ENCODE measurements at places on chromosomes 2 and 18.

DNA sequence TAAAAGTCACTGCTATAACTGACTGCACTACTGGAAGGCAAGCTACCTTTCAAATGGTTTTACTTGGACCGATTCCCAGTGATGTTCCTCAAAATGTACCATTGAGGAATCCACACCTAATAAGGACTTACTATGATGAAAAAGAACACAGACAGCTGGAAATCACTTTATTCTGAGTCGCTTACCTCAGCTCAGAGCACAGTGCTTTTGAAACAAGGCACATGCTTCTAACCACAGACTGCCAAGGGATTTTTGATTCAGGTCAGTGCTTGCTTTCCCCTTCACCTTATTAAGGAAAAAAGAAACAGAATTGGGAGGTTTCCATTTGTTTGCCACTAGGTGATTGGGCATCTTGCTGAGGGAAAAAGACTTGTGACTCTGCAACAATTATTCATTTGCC lies 707.5 kb upstream of the FSHR start:
- no peak for DNase-seq

- no peak for DNase-seq
Observed at GRCh38 chr2:61178603-61179545, 16.9 kb downstream of the C2orf74 start.

DNA sequence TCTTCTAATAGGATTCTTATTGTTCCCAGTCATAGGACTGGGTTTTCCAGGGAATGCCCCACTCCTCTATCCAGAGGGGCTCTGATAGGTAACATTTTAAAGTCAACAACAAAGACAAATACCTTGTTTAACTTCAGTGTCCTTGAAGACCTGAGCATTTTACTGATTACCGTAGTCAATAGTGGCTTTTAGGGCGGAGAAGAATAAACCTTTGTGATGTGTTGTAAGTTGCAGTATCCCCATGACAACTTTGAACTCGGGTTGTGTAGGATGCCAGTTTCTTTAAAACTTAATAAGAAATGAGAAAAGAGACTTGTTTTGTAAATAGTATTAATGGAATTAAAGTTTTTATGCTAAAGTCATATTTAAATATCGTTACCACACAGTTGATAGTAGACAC lies 6.0 kb downstream of the GATA6 start:
- DNase-seq, result no peak

- no peak for DNase-seq
Observed at GRCh38 chr18:26356045-26356785, 130.0 kb downstream of the TAF4B start.

- no peak for DNase-seq
Observed at GRCh38 chr18:356778-357177, 88.9 kb upstream of the THOC1 start.

GRCh38 chr2:200305797-200306195 lies 697 bp upstream of the SPATS2L start:
- DNase-seq, result no peak

DNA sequence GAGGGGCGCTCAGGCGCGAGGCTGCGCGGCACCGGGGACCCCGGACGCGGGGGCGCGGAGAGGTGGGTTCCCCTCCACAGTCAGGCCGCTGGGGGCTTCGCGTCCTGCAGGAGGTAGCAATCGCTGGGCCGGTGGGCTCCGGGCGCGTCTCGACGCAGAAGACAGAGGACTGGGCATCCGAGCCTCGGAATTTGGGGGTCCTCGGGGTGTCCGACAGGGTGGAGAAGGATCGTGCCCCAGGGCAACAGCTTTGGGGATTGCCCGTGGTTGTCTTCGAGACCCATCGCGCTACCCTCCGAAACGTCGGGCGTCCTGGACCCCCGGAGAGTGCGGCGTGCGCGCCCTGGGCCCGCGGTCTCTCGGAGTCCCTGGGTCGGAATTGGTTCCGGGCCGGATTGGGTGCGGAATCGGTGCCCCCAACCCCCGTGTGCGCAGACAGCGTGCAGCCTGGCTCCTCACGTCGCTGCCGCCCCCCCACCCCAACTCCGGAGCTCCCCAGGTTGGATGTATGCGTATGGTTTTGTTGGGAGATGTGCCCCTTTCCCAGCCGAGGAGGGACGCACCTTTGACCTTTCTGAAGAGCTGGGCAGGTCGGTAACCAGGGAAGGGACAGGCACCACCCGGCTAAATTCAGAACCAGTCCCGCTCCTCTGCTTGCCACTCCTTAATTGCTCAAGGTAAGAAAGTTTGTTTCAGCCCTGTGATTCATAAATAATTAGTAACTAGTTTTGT lies 750 bp downstream of the NPAS2 start:
- no peak for DNase-seq

- DNase-seq, result no peak
Observed at GRCh38 chr2:230299618-230300017, 27.4 kb upstream of the SP140L start.

DNA sequence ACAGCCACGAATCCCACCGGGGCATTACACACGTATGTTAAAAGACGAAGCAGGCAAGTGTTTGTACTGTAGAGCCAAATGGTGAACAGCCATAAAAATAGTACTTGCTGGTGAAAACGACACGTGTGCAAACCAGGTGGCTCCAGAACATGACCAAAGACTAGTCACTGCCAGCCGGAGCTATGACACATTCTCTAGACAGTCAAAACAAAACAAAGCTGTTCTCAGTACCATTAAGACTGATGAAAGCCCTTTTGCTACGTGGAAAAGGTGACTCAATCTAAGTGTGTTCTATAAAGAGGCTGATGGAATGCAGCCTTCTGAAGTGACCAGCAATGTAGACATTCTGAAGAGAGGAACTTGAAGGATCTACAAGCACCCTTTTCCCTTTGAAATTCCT lies 367.7 kb upstream of the NETO1 start:
- no peak for DNase-seq

- DNase-seq, result no peak
Observed at GRCh38 chr2:55879976-55880375, 43.6 kb downstream of the EFEMP1 start.

- no peak for DNase-seq
Observed at GRCh38 chr2:65416945-65417344, 15.5 kb downstream of the SPRED2 start.

DNA sequence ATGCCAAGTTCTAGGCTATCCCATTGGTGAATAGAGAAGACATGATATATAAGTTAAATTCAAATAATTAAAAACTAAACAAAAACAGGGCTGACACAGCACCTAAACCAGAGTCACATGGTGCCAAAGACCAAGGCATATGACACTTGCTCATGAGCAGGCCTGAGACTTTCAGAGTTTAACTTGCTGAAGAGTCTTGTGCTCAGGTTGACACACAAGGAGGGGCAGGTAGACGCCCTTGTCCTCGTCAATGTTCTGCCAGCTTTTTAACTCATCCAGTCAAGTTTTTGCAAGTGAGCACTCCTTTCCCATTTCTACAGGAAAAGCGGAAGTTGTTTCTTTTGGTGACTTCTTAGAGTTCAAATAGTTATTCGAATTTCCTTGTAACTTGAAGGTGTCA lies 289.7 kb downstream of the CYRIA start:
- no peak for DNase-seq

GRCh38 chr2:85732467-85733120 lies 21.2 kb upstream of the ATOH8 start:
- DNase-seq, result no peak

DNA sequence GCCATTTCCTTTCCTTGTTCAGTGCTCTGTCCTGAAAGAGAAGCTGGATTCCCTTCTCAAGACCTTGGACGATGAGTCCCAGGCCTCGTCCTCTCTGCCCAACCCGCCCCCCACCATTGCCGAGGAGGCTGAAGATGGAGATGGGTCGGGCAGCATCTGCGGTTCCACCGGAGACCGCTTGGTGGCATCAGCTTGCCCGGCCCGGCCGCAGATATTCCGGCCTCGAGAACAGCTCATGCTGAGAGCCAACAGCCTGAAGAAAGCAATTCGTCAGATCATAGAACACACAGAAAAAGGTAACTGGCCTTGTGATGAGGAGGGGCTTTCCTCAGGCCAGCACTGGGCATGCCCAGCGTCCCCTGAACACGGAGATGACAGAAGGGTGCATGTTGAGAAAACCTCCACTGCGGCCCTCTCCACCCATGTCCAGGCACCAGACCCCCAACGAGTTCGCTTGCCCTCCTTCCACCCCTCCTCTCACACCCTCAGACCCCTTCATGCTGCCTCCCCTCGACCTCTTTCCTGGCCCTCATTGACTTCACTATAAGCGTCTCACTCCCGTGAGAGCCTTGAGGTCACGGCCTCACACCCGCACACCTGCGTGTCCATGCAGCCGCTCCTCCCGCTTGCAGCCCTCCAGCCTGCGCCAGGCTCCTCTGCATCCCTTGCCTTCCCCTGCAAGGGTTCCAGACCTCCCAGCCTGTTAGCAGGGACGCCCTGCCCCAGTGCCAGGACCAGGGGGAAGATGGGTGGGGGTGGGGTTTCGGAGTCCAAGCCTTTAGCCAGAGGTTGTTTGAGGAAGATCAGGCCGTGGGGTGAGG lies 95.0 kb downstream of the DGKD start:
- DNase-seq, result no peak

All from activated T-helper 9 cell treated with anti-CD3 and anti-CD28 coated beads, Interleukin-2, amount 50 U/mL, for 16 hours (primary cell).